ENCODE measurements at places on chromosomes 13 and 19.

GRCh38 chr19:13765395-13766094 is 1.2 kb downstream of the MRI1 start:
- peaks cover 7% of the 10 kb centered on the region for H3K36me3 ChIP-seq
- H3K4me3 ChIP-seq: peak overlapping the region; percentile 56
- no peaks in the 10 kb centered on the region for H3K27me3 ChIP-seq
- H3K27ac ChIP-seq: peak overlapping the region; percentile 72

DNA sequence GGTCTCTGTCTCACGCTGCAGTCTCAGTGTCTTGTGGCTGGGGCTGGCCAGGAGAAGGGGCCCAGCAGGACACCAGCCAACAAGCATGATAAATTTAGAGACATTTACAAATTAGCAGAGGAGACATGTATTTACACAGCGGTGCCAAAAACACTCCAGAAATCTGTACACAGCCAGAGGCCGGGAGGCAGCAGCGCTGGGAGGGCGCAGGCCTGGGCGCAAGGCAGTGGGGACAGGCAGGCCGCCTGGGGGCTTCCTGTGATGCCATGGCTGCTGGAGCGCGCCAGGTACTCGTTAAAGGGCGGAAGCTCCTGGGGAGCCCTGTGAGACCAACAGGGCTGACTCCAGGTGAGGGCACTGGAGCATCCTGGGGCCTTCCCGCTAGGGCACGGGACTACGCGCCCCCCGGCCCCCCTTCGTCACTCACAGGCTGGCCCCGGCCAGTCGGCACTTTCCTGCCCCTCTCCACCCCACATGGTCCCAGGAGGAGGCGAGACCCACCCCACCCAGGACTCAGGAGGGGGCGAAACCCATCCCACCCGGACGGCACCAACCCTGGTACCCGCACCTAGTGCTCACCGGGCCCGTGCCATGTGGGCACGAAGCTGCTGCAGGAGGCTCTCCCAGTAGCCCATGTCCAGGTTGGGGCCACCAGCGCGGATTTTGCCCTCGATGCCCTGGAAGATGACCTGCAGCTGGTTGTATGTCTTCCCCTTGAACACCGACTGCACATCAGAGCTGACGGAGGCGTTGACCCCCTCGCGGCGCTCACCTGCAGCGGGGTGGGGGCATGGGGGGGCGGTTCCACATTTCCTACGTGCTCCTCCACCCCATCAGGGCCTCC is 7.4 kb upstream of the TBXA2R start:
- peaks cover 35% of the 10 kb centered on the region for H3K4me1 ChIP-seq
- H3K27me3 ChIP-seq: no peaks in the 10 kb centered on the region
- DNase-seq: no peak
- H3K36me3 ChIP-seq: peaks cover 19% of the 10 kb centered on the region

DNA sequence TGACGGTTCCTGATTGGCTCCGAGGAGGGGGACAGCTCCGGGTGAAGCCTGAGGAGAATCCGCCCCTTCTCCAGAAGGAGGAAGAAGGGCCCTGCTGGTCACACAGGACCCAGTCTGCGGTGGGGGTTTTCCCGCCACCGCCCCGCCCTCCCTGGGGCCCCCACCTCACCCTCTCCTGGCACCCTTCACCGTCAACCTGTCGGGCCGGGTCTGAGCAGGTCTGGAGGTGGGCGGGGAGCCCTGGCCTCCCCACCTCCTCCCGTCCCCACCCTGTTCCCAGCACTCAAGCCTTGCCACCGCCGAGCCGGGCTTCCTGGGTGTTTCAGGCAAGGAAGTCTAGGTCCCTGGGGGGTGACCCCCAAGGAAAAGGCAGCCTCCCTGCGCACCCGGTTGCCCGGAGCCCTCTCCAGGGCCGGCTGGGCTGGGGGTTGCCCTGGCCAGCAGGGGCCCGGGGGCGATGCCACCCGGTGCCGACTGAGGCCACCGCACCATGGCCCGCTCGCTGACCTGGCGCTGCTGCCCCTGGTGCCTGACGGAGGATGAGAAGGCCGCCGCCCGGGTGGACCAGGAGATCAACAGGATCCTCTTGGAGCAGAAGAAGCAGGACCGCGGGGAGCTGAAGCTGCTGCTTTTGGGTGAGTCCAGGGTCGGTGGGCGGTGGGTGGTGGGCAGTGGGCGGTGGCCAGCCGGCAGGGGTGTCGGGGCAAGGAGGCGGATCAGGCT is at the start of gene GNA15:
Gene GNA15, plus strand, starts transcription at position 73 of the 723 bp plus-strand sequence. Its CDS starts 418 bp downstream, at position 491.
- no peaks in the 10 kb centered on the region for H3K36me3 ChIP-seq
- no peaks in the 10 kb centered on the region for H3K4me1 ChIP-seq
- H3K4me3 ChIP-seq: peak within 1 kb of the TSS; percentile 27
- DNase-seq: no peak

GRCh38 chr19:12350185-12350889 is 15.1 kb downstream of the ZNF442 start:
- H3K27ac ChIP-seq: no peak overlapping the region
- no peaks in the 10 kb centered on the region for H3K4me1 ChIP-seq
- H3K27me3 ChIP-seq: no peaks in the 10 kb centered on the region
- DNase-seq: no peak

DNA sequence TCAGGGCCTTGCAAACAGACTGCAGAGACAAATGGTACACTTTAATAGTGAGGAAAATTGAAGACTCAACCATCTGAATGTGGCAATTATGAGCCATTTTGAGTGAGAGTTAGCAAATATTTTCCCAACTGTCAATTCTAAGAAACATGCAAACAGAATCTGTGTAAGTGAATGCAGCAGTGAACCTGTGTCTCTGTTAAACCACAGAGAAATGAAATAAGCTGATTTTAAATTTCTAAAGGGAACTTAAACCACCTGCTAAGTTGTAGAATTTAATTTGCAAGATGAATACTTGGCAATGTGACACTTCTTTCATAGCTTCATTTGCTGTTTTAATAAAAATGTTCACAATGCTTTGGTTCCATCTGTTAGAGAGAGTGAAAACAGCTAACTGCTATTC is 42.0 kb upstream of the TDRD3 start:
- no peak overlapping the region for H3K4me3 ChIP-seq
- H3K36me3 ChIP-seq: no peaks in the 10 kb centered on the region
- no peak for DNase-seq
- H3K27ac ChIP-seq: no peak overlapping the region
- H3K4me1 ChIP-seq: no peaks in the 10 kb centered on the region
- H3K27me3 ChIP-seq: no peaks in the 10 kb centered on the region

GRCh38 chr13:92661406-92661805 is 565.2 kb upstream of the GPC6 start:
- no peak for DNase-seq
- H3K4me3 ChIP-seq: no peak overlapping the region
- H3K36me3 ChIP-seq: no peaks in the 10 kb centered on the region
- no peaks in the 10 kb centered on the region for H3K4me1 ChIP-seq

DNA sequence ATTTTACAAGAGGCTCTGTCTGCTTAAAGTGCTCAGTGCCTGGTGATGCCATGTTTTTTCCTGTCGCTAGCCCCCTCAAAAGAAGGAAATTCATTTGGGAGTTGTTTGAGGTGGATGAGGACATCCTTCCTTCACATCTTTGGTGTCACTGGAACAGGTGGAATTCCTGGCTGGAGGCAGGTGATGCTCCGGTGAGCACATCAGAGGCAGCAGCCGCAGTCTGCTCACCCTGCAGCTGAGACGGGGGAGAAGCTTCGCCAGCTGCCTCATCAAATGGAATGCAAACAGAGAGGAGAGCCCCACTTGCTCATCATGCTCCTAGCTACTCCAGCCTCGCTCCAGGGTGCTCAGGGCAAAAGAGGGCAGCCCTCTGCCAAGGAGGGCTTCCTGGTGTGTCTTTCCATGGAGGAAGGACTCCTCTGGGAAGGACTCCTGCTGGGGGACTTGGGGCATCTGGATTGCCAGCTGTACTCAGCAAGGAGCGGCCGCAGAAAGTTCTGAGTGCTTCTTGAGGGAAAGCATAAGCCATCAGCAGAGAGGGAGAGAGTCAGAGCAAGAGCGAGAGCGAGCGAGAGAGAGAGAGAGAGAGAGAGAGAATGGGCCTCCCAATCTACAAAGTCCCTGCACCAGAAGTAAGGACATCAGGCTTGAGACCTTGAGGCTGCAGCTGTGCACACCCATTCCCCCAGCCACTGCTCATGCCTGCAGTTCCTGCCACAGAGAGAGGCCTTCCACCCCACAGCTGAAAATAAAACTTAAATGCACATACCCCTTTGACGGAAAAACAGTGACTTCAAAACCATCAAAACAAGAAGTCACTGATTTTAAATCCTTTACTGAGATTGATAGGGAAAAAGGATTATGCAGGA is 74.3 kb upstream of the UBL3 start:
- no peak for DNase-seq
- peak overlapping the region; percentile 88 for H3K27ac ChIP-seq
- no peak overlapping the region for H3K4me3 ChIP-seq
- H3K27me3 ChIP-seq: no peaks in the 10 kb centered on the region
- H3K36me3 ChIP-seq: no peaks in the 10 kb centered on the region

GRCh38 chr19:2503521-2504109 is 27.7 kb downstream of the GADD45B start:
- H3K36me3 ChIP-seq: no peaks in the 10 kb centered on the region
- no peak overlapping the region for H3K4me3 ChIP-seq
- H3K27ac ChIP-seq: no peak overlapping the region
- no peaks in the 10 kb centered on the region for H3K4me1 ChIP-seq
- DNase-seq: no peak

GRCh38 chr13:54758795-54759194 is 1730.2 kb downstream of the OLFM4 start:
- no peaks in the 10 kb centered on the region for H3K4me1 ChIP-seq
- no peaks in the 10 kb centered on the region for H3K36me3 ChIP-seq
- H3K27ac ChIP-seq: no peak overlapping the region
- H3K4me3 ChIP-seq: no peak overlapping the region
- H3K27me3 ChIP-seq: no peaks in the 10 kb centered on the region

GRCh38 chr19:14418856-14419105 is 360 bp downstream of the DDX39A start:
- H3K27me3 ChIP-seq: no peaks in the 10 kb centered on the region
- peak overlapping the region; percentile 90 for H3K4me3 ChIP-seq
- peaks cover 33% of the 10 kb centered on the region for H3K4me1 ChIP-seq
- H3K27ac ChIP-seq: peak overlapping the region; percentile 89
- DNase-seq: peak; percentile 91

DNA sequence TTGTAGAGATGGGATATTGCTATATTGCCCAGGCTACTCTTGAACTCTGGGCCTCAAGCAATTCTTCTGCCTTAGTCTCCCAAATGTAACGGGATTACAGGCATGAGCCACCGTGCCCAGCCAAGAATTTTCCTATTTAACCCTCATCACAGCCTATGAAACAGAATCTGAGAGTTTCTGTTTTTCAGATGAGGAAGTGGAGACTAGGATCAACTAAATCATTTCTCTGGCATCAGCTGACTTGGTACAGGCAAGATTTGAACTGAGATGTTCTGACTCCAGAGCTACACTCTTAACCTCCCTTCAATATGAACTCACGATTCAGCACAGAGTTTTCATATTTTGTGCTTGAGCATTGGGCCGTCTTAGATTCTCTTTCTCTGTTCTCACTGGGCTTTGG is 8.1 kb downstream of the ZNF460 start:
- H3K4me1 ChIP-seq: no peaks in the 10 kb centered on the region
- DNase-seq: no peak
- no peak overlapping the region for H3K27ac ChIP-seq
- no peaks in the 10 kb centered on the region for H3K27me3 ChIP-seq

GRCh38 chr19:29277102-29277501 is 64.2 kb upstream of the UQCRFS1 start:
- no peaks in the 10 kb centered on the region for H3K36me3 ChIP-seq

DNA sequence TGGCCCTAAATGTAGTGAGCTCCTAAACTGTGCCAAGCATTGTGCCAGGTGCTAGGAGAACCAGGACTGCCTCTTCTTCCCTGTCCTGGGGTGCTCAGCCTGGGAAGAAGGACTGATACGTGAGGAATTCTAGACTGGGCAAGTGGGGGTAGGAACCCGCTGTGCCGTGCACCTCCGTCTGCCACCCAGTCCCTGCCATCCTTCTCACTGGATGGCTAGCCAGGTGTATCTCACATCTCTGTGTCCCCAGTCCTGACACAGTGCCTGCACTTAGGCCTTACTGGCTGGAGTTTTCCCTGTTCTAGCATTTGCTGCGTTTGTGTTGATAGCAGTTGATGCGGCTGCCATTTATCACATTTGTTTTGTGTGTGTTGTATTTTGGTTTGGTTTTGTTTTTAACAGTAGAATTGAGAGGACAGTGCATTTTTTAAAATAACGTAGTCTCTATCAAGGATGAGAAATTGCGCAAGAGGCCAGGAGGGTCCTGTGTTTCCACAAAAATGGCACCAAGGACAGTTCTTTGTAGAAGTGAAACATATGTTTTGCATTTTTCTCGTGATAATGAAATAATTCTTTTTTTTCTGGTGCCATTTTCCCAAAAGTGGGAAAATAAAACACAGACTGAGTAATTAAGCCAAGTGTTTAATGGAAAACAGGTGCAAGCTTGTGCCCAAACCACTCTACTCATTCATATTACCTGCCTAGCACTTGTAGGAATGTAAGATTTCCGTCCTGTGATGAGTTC is 4.7 kb upstream of the GPR183 start:
- H3K27me3 ChIP-seq: no peaks in the 10 kb centered on the region
- peak overlapping the region; percentile 37 for H3K27ac ChIP-seq
- peak; percentile 80 for DNase-seq
- H3K4me3 ChIP-seq: no peak overlapping the region
- peaks cover 46% of the 10 kb centered on the region for H3K4me1 ChIP-seq

GRCh38 chr13:71659404-71659803 is 207.6 kb downstream of the DACH1 start:
- no peak overlapping the region for H3K27ac ChIP-seq
- no peaks in the 10 kb centered on the region for H3K4me1 ChIP-seq

- H3K27ac ChIP-seq: no peak overlapping the region
- H3K27me3 ChIP-seq: no peaks in the 10 kb centered on the region
- no peak for DNase-seq
- H3K4me3 ChIP-seq: no peak overlapping the region
Observed at GRCh38 chr13:98581971-98582702, 5.2 kb upstream of the STK24 start.

DNA sequence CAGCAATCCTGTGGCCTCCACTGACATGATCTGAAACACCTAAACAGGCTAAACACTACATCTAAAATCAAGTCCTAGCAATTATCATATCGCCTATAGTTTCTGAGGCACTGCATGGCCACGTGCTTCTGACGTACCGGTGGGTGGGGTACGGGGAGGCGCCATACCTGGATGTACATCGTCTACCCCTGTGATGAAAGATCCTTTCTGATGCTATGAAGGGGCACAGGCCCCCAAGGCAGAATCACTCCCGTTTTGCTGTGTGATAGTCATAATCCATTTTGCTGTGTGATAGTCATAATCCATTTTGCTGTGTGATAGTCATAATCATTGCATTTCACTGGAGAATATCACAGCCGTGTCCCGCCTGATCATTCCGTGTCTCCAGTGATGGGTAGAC is 118.7 kb upstream of the SOX1 start:
- DNase-seq: no peak
- H3K36me3 ChIP-seq: no peaks in the 10 kb centered on the region
- H3K27ac ChIP-seq: no peak overlapping the region
- no peak overlapping the region for H3K4me3 ChIP-seq
- no peaks in the 10 kb centered on the region for H3K27me3 ChIP-seq
- no peaks in the 10 kb centered on the region for H3K4me1 ChIP-seq

GRCh38 chr13:98512774-98513665 is 63.9 kb downstream of the STK24 start:
- H3K4me1 ChIP-seq: peaks cover 68% of the 10 kb centered on the region
- no peak for DNase-seq
- no peaks in the 10 kb centered on the region for H3K36me3 ChIP-seq
- H3K4me3 ChIP-seq: no peak overlapping the region

GRCh38 chr13:95123726-95124125 is 177.5 kb downstream of the ABCC4 start:
- no peak overlapping the region for H3K4me3 ChIP-seq
- H3K36me3 ChIP-seq: no peaks in the 10 kb centered on the region
- H3K4me1 ChIP-seq: no peaks in the 10 kb centered on the region
- H3K27ac ChIP-seq: no peak overlapping the region
